Hematopoietic multipotent progenitor cell treated with erythropoietin and hydrocortisone succinate and interleukin-3 and kit ligand, for 4 days (in vitro differentiated cells): ENCODE measurements at places on chromosomes 11 and 22.

- no peak for DNase-seq
These were observed 93.8 kb downstream of the CEP164 start for GRCh38 chr11:117421476-117421875.

GRCh38 chr11:89175796-89176195, 1.9 kb upstream of the TYR start:
- no peak for DNase-seq

GRCh38 chr11:75244052-75244814, 3.7 kb downstream of the TPBGL start:
- DNase-seq = no peak

GRCh38 chr11:78812513-78813293, 238.0 kb upstream of the NARS2 start:
- DNase-seq = no peak

DNA sequence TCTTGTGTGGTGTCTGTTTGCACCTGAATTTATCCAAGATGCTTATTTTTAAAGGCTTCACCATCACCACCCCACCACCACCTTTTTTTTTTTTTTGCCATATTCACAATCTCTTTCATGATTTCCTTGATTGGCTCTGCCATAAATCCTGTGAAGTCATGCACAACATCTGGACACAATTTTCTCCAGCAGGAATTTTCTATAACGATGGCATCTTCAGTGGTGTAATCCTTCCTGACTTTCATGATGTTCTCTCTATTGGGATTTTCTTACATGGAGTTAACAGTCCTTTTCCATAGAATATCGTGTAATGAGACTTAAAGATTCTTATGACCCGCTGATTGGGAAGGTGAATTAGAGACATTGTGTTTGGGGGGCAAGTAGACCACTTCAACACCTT, 17.8 kb downstream of the ZFP91 start:
- DNase-seq = no peak

- peak; percentile 38 for DNase-seq
These were observed 9.7 kb upstream of the SOX10 start for GRCh38 chr22:37994049-37994448.

- DNase-seq = peak; percentile 91
These were observed 18.4 kb downstream of the SELENOO start for GRCh38 chr22:50218996-50219727.

DNA sequence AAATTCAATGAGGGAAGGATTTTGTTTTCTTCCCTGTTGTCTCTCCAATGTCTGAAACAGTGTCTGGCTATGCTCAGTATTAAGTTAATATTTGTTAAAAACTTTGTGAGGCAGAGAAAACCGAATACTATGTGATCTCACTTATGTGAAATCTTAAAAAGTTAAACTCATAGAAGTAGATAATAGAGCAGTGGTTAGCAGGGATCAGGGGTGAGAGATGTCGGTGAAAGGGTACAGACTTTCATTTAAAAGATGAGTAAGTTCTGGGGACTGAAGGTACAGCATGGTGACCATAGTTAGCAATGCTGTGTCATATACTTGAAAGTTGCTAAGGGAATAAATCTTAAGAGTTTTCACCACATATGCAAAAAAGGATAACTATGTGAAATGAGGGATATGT, 244.6 kb downstream of the AASDHPPT start:
- DNase-seq = no peak

DNA sequence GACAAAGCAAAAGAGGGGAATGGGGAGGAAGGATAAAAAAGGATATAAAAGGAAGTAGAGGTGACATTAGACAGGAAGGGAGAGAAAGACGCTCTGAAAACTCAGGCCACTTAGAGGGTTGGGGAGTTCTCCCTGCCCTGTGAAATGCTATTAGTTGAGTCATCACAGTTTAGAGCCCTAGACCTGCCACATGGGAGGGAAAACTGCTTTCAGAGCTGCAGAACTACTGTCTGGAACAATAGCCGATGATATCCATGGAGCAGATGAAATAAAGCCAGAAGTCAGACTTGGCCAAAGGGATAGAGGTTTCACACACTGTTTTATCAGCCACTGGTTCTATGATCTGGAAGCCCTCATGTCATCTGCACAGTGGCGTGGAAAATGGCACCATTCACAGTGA, 157.9 kb downstream of the NCAM1 start:
- no peak for DNase-seq

GRCh38 chr11:17972987-17973386, 39.9 kb downstream of the SERGEF start:
- DNase-seq = peak; percentile 48

- peak; percentile 83 for DNase-seq
These were observed 17.5 kb downstream of the KCNJ5 start for GRCh38 chr11:128908391-128909246.

- DNase-seq = no peak
These were observed 121.5 kb downstream of the ST3GAL4 start for GRCh38 chr11:126476977-126477376.

GRCh38 chr11:121099364-121099763, 1.7 kb upstream of the TECTA start:
- no peak for DNase-seq

- DNase-seq = no peak
These were observed 20.7 kb upstream of the FAM181B start for GRCh38 chr11:82754410-82754809.

- no peak for DNase-seq
These were observed 531 bp downstream of the DAGLA start for GRCh38 chr11:61680622-61681221.

- no peak for DNase-seq
These were observed 39.6 kb downstream of the SHISAL1 start for GRCh38 chr22:44273175-44273574.

DNA sequence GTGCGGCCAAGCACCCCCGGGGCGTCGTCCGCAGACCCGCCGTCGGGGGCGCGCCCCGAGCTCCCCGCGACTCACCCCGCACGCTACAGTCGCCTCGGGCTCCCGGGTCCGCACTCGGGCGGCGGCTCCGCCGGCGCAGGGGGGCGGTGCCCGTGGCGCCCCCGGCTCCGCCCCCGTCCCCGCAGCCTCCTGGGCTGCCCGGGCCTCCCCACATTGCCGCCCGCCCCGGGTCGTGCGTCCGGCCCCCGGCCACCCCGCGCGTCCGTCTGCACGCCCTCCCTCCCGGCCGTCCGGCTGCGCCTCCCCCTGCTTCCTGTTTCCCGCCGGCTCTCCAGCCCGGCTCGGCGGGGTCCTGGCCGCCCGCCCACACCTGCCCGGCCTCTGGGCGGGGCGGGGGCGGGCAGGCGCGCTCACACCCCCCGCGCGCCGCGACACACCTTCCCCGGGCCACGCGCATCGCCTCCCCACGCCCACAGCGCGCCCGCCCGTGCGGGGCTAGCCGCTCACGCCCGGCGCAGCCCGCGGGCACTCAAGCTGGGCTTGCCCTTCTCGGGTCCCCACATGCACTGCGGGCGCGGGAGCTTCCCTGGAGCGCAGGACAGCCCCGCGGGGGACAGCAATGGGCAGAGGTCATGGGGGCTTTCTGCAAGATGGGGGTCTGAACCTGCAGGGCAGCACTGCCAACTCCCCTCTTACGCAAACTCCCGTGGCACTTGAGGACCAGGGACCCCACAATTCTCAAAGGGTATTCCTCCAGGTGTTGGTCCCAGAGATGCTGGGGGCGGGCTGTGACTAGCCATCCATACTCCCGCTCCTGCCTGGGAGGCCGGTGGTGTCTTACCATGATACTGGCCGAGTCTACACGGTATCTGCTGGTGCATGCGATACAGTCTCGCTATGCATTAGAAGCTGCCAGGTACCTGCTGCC, at the start of gene CARD10:
TSS of gene CARD10 (minus strand) at position 148 of the 928 bp plus-strand sequence. CDS start 215 bp downstream, outside the sequence.
- peak; percentile 35 for DNase-seq

- no peak for DNase-seq
These were observed 29.8 kb upstream of the BMAL1 start for GRCh38 chr11:13247606-13248296.

GRCh38 chr11:76564364-76564763, 106.2 kb downstream of the LRRC32 start:
- no peak for DNase-seq

GRCh38 chr11:20966489-20966888, 297.1 kb downstream of the NELL1 start:
- DNase-seq = no peak

GRCh38 chr22:20182365-20182764, 31.5 kb upstream of the CCDC188 start:
- no peak for DNase-seq

GRCh38 chr11:7492253-7492652, 6.9 kb downstream of the OLFML1 start:
- no peak for DNase-seq

GRCh38 chr11:116379185-116379828, 393.5 kb downstream of the BUD13 start:
- DNase-seq = peak; percentile 61

DNA sequence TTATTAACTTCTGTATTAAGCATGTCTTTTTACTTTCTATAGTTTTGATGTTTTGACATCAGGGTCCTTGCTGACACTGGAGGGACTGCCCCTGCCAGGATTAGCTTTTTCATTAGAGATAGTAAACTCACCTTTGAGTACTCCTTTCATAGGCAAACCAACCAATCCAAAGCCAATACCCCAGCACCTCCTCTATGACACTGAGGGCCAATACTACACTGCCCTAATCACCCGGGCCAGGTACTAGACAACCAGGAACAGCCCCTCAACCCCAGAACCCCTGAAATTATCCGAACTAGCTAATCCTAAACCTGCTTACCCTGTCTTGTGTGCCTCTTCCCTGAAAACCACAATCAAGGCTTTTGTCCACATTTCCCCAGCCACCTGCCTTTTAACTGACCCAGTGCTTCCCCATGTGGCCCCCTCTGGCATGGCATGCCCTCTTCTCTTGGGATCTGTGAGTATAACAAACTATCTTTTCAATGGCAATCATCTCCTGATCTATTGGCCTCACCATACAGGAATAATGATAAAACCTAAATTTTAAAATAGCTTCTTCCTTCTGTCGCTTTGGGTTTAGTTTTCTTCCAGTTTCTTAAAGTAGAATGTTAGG, 31.2 kb downstream of the RAB6A start:
- DNase-seq = peak; percentile 55

GRCh38 chr11:57584341-57584740, 13.1 kb upstream of the SERPING1 start:
- no peak for DNase-seq

GRCh38 chr11:76803811-76804600, 20.9 kb downstream of the TSKU start:
- peak; percentile 23 for DNase-seq

- DNase-seq = no peak
These were observed 865.1 kb upstream of the CNTN5 start for GRCh38 chr11:98155696-98156095.

DNA sequence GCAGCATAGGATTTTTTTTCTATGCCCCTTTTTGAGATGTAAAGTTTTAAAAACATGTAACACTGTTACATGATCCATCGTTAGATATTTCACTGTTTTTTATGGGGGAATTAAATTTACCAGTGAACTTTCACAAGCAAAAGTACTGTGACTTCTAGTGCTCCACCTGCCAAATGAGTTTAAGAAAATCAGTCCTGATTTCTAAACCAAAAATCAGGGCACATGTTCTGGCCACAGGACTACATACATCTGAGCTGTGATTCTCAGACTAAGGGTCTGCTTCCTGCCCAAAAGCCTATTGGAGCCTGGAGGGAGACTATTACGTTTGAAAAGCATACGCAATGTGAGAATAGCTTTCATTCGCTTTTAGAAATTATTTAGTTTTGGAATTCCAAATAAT, 22.5 kb downstream of the TMPRSS13 start:
- no peak for DNase-seq

GRCh38 chr22:29469755-29470154, 10.3 kb upstream of the NEFH start:
- no peak for DNase-seq

DNA sequence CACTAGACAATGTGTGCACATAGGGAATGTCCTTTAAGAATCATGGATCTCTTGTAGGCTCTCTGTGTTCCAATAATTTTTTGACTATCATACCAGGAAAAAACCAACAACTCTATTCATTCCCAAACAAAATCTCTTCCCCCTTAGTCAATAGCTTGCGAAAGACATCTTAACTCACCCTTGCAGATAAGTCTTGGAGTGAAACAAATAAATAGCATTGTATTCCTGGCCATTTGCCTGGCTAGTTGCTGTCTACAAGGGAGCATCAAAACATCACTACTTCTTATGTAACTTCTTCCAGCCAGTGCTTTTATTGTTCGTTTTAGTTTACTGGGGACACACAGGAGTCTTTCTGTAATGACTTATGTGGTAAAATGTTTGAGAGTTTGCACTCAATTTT, 29.4 kb downstream of the SCN3B start:
- DNase-seq = no peak

DNA sequence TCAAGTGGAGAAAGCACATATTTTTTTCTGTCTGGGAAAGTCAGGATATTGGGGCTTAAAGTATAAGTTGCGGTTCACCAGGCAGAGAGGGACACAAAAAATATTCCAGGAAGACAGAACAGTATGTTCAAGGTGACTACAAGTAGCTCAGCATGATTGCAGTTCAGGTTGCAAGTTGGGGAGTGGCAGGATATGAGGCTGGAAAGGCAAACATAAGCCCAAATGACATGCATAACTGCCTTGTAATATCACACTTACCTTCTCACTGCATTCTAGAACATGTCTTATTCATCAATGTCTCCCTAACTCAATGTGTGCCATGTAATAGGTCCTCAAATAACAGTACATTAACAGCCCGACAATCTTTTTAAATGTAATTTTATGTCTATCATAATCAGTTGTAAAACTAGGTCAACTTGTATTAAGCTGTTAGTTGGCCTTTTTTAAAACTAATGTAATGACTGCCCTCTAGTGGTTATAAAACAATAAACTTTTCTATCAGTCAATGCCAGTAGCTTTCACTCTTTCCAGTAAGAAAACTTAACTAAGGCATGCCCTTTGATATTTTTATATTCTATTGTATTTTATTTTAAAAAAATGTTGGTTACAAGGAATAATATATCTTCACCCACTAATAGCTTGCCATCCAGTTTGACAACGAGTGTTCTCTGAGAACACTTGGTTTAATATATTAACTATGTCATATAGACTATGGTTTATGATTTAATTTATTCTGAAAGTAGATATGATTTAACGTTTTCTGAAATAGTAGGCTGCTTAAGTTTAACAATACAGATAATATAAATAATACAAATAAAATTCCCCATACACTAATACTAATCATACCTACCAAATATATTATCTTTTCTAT, 39.4 kb upstream of the CFAP300 start:
- peak; percentile 78 for DNase-seq

DNA sequence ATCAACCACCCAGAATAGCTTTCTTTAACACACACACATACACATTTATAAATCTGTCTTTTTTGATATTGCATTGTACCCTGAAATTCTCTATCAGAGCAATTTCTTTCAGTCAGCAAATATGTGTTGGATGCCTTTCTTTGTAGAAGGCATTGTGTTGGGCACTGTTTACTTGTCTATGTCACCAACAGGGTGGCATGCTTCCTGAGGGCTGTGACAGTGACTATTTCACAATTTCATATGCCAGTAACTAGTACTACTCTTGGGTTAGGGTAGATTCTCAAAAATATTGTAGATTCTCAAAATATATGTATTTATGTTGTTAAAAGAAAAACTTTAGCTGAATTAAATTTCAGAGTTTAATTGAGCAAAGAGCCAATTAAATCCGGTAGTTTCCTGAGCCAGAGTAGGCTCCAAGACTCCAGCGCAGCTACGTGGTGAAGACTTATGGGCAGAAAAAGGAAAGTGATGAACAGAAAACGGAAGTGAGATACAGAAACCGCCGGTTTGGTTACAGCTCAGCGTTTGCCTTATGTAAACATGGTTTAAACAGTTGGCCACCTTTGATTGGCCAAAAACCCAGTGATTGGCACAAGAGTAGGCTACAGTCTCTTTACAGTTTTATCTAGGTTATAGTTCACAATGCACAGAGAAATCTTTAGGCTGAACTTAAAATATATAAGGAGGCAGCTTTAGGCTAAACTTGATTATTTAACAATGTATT, 723.3 kb downstream of the NTM start:
- DNase-seq = no peak
